Central memory CD4-positive, alpha-beta T cell (primary cell): ENCODE measurements at places on chromosomes 4 and X.

- no peak for DNase-seq
These were observed 74.4 kb downstream of the MTMR1 start for GRCh38 chrX:150767475-150768131.

GRCh38 chrX:65677954-65678469 lies 10.6 kb downstream of the MSN start:
- no peak for DNase-seq

GRCh38 chrX:25022499-25023325 lies 6.9 kb upstream of the ARX start:
- no peak for DNase-seq

DNA sequence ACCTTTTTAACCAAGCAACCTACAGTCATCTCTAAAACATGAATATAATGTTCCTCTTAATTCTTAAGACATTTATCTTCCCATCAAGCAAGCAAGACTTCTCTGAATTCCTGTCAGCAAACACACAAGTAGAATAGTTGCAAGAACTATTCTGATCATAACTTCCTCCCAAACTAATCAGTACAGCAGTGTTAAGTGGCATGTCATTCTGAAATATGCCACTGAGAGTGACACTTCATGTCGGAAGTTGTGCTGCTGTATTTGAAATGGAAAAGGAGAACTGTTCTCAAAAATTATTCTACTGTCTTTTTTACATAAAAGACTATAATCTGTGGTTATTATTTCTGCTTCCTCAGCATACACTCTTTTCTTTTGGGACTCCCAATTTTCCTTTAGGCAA lies 546.6 kb downstream of the PCDH18 start:
- no peak for DNase-seq

- DNase-seq, result no peak
These were observed 571.0 kb upstream of the KLHL4 start for GRCh38 chrX:86946569-86946968.

GRCh38 chr4:57691370-57691769 lies 581.2 kb upstream of the IGFBP7 start:
- no peak for DNase-seq

DNA sequence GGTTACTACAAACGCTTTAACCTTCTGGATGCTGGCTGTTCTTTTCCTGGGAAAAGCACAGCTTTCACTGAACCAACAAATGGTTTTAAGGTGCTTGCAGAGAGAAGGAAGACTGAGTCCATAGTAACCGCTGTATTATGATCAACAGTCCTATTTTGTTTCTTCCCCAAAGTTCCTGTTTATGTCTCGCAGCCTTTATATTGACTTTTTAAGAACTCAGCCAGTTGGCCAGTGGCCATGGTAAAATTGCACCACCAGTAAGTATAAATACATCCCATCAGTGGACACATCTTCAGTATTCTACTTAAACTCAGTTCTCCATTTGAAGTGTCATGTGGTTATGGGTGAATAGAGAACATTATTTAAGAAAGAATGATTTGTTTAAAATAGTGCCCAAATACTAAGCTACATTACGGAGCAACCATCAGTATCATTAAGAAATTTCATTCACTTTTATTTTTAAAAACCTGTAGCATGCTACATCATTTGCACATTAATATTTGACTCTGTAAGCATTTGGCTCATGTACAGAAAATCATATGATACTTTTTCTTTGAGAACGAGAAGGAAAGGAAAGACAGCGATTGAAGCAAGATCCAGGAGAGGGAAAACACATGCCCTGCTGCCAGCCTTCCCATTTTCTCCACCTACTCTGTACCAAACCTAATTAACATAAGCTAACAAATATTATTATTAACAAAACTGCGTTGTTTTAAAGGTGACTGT lies 287.0 kb downstream of the ARHGAP24 start:
- DNase-seq, result no peak
